Left colon (tissue), 2 donors: ENCODE measurements at places on chromosomes 7 and 10. TPM values are rescaled to one million over a fixed set of nuclear protein-coding genes. Genes with fewer than 3 reads are reported as not detected.

The PLEKHS1 gene
- total RNA-seq = 6.6 TPM

The FAM25A gene
- total RNA-seq = not detected

The UCN3 gene
- total RNA-seq = 6.1 TPM

The LIPJ gene
- 0.15 TPM for total RNA-seq

The CACNA2D1 gene
- total RNA-seq = 2.5 TPM

The CPA1 gene
- total RNA-seq = not detected

The MKX gene
- total RNA-seq = 0.06 TPM

The SH2D4B gene
- not detected for total RNA-seq

DNA sequence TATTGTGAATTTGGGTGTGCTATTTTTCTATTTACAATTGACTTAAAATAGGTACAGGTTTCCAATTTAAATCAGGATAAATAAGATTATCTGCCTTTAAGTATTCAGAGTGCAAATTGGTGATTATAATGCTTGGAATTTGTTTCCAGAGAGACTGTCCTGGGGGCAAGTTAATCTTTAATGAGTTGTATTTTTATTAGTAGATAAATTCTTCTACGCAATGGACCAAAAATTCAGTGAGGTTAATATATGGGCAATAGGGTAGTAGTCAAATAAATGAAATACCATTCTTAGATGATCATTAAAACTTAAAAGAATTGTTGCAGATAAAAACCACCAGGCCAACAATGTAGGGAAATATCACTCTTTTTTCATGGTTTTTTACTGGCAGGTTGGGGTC lies 3.4 kb downstream of the BICC1 start:
- DNase-seq = no peak

DNA sequence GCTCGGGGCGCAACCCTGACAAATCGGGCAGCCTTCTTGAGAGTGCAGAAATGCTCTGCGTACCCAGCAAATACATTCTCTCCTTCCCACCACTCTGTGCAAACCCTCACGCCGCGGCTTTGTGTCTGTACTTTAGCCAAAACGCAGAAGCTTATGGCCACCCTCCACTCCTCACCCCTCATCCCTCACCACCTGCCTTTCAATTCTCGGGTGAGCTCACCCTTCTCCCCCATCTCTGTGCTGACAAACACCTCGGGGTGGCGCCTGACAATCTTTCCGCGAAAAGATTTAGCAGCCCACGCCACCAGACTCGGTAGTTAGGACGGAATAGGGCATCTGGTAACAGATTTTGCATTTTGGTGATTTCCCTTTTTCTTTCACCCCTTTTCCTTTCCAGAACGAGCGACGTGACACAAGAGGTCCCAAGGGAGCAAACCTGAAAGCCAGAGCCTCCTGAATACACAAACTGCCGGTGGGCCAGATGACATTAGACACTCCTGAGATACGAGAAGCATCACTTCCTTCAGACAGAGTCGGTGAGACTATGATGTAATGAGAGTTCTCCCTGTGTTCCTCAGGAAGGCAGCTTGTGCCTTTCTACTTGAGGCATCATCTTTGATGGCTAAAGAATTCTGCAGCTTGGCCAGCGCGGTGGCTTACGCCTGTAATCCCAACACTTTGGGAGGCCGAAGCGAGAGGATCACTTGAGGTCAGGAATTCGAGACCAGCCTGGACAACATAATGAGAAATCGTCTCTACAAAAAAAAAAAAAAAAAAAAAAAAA lies 671 bp upstream of the ATAD1 start:
- DNase-seq = peak; percentile 48

GRCh38 chr7:26101361-26102151 lies 50.4 kb upstream of the NFE2L3 start:
- DNase-seq = no peak

- no peak for DNase-seq
Measured at GRCh38 chr10:6565588-6565987, 14.5 kb downstream of the PRKCQ start.

- no peak for DNase-seq
Measured at GRCh38 chr10:96313344-96313743, 9.1 kb downstream of the DNTT start.

DNA sequence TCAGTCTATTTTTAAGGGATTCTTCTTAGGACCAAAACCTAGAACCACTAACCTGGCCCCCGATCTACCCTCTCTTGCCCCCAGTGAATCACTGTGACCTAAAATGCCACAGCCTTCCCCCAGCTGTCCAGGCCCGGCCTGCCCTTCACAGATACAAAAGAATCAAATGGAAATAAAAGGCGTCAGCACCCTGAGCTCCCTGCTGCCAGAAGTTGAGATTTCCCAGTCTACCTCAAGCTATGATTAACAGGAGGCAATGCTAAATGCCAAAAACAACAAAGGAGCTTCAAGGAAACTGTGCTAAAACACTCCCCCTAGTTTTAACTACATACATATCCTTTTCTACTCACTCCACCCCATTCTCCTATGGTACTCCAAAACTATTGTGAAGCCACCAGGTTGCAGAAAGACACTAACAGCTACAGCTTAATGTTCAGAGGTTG lies 67.8 kb downstream of the GSAP start:
- DNase-seq = no peak

- no peak for DNase-seq
Measured at GRCh38 chr10:29543715-29544114, 91.1 kb downstream of the SVIL start.

GRCh38 chr10:48496831-48497779 lies 107.8 kb downstream of the ARHGAP22 start:
- DNase-seq = no peak

- no peak for DNase-seq
Measured at GRCh38 chr7:134811765-134812164, 32.3 kb downstream of the CALD1 start.

- DNase-seq = no peak
Measured at GRCh38 chr7:143974459-143974858, 19.8 kb downstream of the OR2F1 start.

- no peak for DNase-seq
Measured at GRCh38 chr7:137674048-137674447, 172.7 kb downstream of the DGKI start.

- no peak for DNase-seq
Measured at GRCh38 chr7:135169964-135170273, 588 bp downstream of the CYREN start.

GRCh38 chr7:94514917-94515316 lies 5.3 kb downstream of the CASD1 start:
- no peak for DNase-seq

DNA sequence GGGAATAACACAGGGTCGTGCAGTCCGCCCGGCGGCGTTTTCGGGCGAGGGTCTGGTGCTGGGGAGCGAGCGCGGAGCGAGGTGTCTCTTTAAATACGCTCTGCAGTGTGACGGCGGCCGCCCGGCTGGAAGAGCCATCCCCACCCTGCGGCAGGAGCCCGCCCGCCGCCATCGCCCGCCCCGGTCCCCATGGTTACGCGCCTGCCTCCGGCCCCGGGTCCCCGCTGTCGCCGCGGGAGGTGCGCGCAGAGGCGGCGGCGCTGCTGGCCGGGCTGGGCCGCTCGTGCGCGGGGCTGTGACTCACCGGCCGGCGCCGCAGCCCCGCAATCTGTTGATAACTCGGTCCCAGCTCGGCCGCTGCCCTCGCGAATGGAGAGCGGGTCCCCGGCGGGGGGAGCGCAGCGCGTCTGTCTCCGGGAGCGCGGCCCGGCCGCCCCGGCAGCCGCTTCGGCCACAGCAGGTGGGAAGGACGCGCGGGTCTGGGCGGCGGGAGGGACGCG lies at the start of gene ADGRA1:
Gene ADGRA1 (plus strand): TSS at position 246 of the 500 bp plus-strand sequence. CDS start 986 bp downstream, outside the sequence.
- DNase-seq = no peak

- DNase-seq = peak; percentile 4
Measured at GRCh38 chr10:75226656-75227055, 9.1 kb downstream of the COMTD1 start.

- DNase-seq = no peak
Measured at GRCh38 chr7:150931199-150931869, 46.8 kb downstream of the KCNH2 start.

- peak; percentile 21 for DNase-seq
Measured at GRCh38 chr10:32057036-32057372, 779 bp upstream of the KIF5B start.

- no peak for DNase-seq
Measured at GRCh38 chr10:99996671-99997648, 12.8 kb downstream of the DNMBP start.

- DNase-seq = no peak
Measured at GRCh38 chr10:105986486-105986885, 1178.0 kb downstream of the SORCS1 start.
